Eye (tissue), 1 donor: ENCODE measurements at places on chromosomes 1 and 21.

DNA sequence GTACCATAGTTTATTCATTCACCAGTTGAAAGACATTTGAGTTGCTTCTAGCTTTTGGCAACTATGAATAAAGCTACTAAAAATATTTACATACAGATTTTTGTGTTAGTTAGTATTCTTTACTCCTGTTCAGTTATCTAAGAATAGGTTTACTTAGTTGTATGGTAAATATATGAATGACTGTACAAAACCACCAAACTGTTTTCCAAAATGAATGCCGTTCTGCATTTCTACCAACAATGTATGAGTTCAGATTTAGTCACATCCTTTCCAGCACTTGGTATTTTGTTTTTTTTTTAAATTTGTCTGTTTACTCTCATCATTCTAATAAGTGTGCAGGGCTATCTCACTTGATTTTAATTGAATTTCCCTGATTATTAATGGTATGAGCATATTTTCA, 3.4 kb upstream of the KIFAP3 start:
- DNase-seq: no peak

- DNase-seq: no peak
Measured at GRCh38 chr1:103230061-103230460, 121.7 kb upstream of the COL11A1 start.

GRCh38 chr1:219529116-219529515, 83.8 kb downstream of the ZC3H11B start:
- no peak for DNase-seq

DNA sequence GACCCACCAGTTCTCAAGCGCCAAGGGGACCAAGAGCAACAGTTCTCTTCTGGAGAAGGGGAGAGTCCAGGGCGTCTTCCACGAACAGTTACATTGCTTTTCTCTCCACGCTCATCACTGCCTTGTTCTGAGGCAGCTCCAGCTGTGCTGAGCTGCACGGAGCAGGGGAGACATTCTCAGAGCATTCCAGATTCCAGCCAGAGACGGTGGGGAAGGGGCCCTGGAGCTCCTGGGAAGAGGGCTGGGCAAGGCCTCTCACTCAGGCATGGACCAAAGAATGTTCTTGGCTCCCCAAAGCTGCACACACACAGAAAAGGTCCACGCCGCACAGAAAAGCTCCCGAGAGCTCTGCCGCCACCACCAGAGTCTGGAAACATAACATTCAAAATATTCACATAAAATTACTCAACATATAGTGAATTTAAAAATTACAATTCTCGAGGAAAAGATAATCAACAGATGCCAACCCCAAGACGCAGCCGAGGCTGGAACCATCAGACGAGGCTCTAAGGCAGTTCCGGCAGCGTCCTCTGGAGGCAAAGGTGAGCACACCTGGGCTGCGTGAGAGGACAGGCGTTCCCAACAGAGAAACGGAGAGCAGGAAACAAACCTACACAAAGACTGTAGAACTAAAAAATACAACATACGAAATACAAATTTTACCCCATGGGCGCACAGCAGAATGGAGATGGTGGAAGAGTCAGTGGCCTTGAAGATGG, 40.5 kb downstream of the UBE2G2 start:
- DNase-seq: no peak
